ENCODE measurements at places on chromosomes 2 and 18.

GRCh38 chr2:128750328-128751165, 431.9 kb upstream of the HS6ST1 start:
- no peak for DNase-seq

DNA sequence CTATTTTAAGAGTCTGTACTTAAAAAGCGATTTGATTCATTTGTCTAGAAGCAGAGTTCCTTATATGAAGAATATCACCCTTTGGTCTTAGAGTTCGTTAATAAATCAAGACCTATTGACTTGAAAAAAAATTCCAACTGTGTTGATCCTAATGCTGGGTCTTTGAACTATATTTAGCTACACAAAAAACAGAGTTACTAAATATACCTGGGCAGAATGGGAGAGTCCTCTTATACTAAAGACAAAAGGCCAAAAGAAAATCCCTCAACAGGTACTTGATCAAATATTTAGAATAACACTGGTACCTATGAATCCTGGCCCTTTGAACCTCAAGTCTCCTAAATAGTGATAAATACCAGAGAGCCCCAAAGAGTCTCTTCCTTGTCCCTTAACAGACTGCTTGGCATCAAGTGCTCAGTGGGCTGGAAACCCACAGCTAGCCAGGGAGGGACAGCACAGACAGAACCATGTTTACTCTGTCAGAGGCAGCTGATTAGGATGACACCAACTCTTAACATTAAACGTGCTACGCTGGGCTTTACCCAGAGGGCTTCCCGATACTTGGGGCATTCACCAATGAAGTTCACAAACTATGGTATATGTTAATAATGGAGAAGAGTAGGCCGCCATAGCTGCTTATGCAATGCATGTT, 95.1 kb downstream of the FIGN start:
- DNase-seq, result no peak

GRCh38 chr2:241109210-241110088, 7.4 kb upstream of the MTERF4 start:
- DNase-seq, result peak; percentile 37

DNA sequence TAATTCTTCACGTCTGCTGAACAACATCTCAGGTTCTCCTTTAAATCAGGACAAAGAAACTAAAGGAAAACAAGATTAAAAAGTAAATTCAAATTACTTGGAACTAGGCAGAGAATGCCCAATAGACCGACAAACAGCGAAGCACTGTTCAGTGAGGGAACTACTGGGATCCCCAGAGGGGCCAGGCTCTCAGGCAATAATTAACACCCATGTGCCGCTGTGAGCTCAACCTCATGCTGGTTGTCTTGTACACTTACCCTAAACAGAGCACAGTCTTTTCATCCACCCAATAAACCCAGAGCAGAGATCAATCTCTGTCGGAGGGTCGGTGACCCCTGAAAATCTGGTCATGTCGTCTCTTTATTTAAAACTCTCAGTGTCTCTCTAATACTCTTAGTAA, 229.9 kb upstream of the CRIM1 start:
- DNase-seq, result no peak

GRCh38 chr2:9652898-9653479, 22.2 kb upstream of the YWHAQ start:
- no peak for DNase-seq

DNA sequence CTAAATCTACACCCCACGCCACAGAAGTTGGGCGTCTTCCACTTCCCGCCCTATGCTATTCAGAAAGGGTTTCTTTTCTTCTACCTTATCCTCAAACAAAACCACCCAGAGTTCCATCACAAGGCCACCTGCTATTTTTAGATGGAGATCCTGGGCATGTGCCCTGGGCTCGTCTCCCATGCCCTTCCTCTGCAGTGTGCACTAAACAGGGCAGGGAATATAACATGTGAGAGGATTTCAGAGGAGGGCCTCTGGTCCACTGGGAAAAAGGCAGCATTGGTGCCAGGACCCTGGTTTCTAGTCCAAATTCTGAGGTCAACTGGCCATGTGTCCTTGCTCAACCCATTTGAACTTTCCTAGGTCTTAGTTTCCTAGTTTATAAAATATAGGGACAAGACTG, 320.0 kb downstream of the NCKAP5 start:
- no peak for DNase-seq

- DNase-seq, result no peak
These were observed 202.9 kb upstream of the TPO start for GRCh38 chr2:1210352-1210751.

- DNase-seq, result no peak
These were observed 34.3 kb downstream of the KIF1A start for GRCh38 chr2:240785424-240786335.

DNA sequence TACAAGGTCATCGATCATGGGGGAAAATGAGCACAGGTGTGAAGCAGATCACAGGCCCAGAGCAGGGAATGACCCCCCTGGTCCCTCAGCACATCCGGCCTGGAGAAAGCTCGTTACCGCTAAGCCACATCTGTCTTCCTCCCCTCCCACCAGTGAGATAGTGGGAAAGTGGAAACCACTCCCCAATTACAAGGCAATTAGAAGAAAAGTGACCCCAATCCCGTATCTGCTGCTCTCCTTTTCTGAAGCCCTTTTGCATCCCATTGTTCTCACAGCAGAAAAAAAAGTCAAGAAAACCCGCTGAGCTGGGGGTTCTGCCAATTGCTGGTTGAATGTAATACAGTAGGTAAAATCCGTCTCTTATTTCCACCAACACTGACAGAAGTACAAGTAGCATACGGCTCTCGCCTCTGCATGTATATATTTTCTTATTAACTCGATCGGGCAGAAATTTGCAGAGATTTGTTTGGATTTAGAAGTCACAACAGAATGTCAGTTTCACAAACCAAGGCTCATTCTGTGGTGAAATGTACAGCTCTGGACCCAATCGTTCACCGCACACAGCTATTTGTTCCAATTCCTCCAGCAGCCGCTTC, 287.0 kb downstream of the TCF4 start:
- DNase-seq, result no peak

- DNase-seq, result no peak
These were observed at the start of gene PAX8 for GRCh38 chr2:113278742-113279139. Gene PAX8, minus strand, starts transcription at chr2:113278921. Its CDS starts 527 bp downstream, at chr2:113278394.

DNA sequence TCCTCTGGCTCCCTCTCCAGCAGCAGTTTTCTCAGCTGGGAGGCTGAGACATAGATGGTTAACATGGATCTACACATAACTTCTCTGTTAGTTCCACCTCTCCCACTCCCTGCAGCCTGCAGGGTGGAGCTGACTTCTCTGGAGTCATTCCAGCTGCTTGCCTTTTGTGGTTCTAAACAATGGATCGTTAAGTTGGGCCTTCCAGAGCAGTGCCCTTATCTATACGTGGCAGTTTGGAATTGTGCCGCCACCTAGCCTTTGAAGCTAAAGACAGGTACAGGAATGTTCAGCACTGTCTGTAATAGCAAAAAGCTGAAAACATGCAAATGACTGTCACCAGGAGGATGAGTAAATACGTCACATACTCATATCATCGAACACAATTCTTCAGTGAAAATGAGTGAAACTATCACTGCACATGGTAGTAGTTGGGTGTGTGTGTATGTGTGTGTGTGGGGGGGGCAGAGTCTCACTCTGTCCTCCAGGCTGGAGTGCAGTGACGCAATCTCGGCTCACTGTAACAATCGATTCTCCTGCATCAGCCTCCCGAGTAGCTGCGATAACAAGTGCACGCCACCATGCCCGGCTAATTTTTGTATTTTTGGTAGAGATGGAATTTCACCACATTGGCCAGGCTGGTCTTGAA, 50.3 kb downstream of the SH2D6 start:
- DNase-seq, result no peak

DNA sequence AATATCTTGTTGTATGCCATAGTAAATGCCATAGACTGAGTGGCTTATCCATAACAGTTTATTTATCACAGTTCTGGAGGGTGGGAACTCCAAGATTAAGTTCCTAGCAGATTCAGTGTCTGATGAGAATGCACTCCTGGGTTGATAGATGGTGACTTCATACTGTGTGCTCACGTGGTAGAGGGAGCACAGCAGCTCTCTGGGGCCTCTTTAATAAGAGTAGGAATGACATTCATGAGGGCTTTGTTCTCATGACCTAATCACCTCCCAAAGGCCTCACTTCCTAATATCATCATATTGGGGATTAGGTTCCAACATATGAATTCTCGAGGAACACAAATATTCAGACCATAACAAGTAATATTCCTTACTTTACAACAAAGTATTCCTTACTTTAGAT, 98.1 kb upstream of the SH3BP4 start:
- DNase-seq, result no peak

GRCh38 chr2:66568650-66569300, 133.8 kb downstream of the MEIS1 start:
- DNase-seq, result no peak

GRCh38 chr18:33581856-33582255, 3.8 kb downstream of the ASXL3 start:
- DNase-seq, result no peak

GRCh38 chr2:170449034-170449433, 266.1 kb upstream of the SP5 start:
- DNase-seq, result no peak

DNA sequence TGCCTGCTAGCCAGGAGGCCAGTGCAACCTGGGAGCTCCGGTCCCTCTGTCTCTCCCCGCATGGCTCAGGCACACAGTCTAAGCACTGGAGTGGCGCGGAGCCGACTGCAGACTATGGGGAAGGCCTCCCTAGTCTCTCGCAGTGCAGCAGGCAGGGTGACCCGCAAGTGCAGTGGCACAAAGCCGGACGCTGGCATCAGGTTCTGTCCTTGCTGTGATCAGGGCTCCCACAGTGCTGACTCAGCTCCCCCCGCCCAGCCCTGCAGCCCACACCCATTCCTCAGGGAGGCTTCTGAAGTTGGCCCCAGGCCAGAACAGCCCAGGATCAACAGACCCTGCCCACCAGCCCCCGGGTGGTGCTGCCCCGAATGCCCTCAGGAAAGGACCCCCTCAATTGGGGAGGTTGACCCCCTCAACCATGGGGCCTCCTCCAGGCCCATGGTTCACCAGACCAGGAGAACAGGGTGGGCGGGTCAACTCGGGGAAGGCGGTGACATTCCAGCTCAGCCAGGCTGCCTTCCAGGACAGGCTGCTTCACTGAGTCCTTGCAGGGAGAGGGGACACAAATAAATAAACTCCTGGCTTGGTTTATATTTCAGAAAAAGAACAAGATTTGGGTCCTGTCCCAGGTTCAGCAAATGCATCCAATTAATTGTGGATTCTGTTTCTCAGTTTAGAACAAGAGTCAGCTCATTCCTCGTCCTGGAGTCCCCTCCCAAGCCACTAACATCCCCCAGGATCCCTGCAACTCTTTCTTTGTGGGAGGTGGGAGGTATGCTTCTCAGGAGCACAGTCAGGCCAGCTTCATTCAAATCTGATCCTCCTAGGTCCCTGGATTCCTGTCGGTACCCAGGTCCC, 12.2 kb downstream of the BIN1 start:
- DNase-seq, result no peak

- DNase-seq, result no peak
These were observed 1.1 kb downstream of the COBLL1 start for GRCh38 chr2:164840458-164840929.

GRCh38 chr2:234881413-234882241, 70.2 kb upstream of the SH3BP4 start:
- DNase-seq, result peak; percentile 54

GRCh38 chr18:61770279-61770678, 122.5 kb downstream of the RNF152 start:
- no peak for DNase-seq

DNA sequence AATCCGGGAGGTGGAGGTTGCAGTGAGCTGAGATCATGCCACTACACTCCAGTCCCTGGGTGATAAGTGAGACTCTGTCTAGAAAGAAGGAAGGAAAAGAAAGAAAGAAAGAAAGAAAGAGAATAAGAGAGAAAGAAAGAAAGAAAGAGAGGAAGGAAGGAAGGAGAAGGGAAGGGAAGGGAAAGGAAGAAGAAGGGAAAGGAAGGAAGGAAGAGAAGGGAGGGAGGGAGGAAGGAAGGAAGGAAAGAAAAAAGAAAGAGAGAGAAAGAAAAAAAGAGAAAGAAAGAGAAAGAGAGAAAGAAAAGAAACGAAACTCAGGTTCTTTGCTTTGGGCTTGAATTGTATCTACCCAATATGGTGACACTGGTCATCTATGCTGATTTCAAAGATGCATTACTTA, 102.3 kb upstream of the GATA6 start:
- no peak for DNase-seq

- no peak for DNase-seq
These were observed 848 bp downstream of the VRK2 start for GRCh38 chr2:58047373-58047935.

- no peak for DNase-seq
These were observed 61.8 kb upstream of the STK17B start for GRCh38 chr2:196233021-196233804.

GRCh38 chr2:64602436-64602835, 51.3 kb downstream of the SERTAD2 start:
- DNase-seq, result no peak
